ENCODE measurements at places on chromosomes 6 and 20.

DNA sequence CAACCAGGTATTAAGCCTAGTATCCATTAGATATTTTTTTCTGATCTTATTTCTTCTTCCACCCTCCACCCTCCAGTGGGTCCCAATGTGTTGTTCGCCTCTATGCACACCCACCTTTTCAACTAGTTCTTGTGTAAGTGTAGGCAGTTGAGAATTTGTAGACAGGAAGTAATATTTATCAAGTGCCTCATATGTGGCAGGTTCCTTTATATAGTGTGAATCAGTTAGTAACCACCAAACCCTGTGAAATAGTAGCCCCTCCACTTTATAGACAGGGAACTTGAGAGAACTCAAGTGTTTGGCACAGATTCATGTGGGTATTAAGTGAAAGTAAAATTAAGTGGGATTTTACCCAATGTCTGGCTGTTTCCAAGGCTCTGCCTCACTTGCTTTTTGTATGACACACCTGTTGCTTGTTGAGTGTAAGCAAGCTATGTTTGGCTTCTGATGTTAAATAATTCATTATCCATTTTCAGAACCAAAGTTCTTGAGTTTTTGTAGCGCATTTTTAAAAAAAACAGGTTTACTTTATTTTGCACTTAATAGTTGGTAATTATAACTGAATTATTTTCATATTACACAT, 24.8 kb downstream of the AFDN start:
- DNase-seq: no peak

- DNase-seq: no peak
Observed at GRCh38 chr20:36098364-36098763, 56.2 kb upstream of the EPB41L1 start.

DNA sequence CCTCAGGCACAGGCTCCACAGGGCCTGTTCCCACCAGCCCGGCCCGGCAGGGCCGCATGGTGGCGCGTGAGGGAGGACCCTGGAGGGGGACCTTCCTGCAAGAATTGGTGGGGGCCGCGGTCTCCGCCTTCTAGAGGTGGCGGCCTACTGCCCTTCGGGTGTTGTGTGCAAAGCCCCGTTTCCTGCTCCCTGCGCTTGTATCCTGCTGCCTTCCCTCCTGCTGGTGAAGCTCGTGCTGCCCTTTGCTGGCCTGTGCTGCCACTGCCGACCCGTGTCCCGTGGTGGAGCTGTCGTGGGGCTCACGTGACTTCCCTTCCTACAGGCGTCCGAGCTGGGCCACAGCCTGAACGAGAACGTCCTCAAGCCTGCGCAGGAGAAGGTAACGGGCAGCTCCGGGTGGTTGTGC, 8.4 kb upstream of the COL20A1 start:
- no peak for DNase-seq

GRCh38 chr6:17610835-17611234, 10.7 kb downstream of the FAM8A1 start:
- no peak for DNase-seq

- no peak for DNase-seq
Observed at GRCh38 chr6:42452171-42453030, 675 bp upstream of the TRERF1 start.

DNA sequence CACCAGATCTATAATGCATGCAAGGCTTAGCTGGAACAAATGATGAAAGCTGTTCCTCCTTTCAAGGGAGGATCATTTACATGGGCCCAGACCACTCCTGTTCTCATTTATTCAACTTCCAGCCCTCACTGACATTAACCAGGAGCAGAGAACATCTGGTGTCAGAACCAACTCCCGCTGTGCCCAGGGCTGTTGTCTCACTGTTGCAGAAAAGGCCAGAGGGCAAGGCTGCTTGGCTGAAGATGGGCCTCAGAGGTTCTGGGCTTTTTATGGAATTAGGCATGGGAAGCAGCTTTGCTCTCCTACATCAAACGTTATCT, 164.2 kb downstream of the GMPR start:
- DNase-seq: no peak

- DNase-seq: no peak
Observed at GRCh38 chr20:59334651-59335300, 34.4 kb downstream of the EDN3 start.

DNA sequence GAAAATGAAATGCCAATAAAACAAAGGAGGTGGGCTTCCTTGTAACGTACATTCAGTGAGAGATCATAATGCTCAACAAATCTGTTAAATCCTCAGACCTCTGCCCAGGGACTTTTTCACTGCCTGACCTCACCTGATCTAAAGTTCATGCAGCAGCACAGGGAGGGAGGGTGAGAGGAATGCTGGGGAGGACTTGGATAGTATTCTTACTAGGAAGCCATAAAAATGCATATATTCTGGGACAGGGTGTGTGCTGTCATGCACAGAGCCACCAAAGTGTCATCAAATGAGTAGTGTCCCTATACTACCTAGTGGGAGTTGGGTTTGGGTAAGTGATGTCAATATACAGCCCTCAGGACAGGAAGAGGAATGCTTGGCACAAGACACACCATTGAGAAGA, 32.6 kb downstream of the CLIC5 start:
- DNase-seq: no peak

DNA sequence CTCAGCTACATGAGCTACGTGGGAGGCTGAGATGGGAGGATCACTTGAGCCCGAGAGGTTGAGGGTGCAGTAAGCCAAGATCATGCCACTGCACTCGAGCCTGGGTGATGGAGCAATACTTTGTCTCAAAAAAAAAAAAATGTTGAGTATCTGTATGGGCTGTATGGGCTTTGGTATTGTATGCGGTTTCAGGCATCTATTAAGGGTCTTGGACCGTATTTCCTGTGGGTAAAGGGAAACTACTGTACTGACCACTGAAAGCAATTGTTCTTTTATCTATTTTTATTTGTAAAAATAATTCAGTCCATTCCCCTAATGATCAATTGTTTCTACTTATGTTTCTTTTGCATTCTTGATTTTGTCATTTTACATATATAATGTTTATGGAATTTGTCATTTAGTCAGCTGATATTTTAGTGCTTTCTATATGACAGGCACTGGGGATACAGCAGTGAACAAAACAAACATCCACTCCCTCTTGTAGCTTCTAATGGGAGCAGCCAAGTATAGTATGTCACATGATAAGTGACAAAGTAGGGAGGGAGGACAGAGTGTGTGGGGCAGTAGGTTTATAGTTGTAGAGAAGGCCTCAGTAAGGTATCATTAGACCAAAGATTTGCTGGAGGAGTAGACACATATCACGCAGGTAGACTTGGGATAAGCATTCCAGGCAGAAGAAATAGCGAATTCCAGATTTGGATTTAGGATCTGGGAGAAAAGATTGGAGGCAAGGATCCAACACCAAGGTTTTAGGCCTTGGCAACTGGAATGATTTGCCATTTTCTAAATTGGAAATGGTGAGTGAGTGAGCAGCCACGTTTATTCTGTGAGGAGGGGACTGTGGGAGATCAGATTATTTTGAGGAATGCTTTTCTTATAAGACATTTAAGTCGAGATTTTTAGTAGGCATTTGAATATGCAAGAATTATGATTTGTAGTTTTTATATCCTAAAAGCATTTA, 6.0 kb downstream of the PCMT1 start:
- no peak for DNase-seq

DNA sequence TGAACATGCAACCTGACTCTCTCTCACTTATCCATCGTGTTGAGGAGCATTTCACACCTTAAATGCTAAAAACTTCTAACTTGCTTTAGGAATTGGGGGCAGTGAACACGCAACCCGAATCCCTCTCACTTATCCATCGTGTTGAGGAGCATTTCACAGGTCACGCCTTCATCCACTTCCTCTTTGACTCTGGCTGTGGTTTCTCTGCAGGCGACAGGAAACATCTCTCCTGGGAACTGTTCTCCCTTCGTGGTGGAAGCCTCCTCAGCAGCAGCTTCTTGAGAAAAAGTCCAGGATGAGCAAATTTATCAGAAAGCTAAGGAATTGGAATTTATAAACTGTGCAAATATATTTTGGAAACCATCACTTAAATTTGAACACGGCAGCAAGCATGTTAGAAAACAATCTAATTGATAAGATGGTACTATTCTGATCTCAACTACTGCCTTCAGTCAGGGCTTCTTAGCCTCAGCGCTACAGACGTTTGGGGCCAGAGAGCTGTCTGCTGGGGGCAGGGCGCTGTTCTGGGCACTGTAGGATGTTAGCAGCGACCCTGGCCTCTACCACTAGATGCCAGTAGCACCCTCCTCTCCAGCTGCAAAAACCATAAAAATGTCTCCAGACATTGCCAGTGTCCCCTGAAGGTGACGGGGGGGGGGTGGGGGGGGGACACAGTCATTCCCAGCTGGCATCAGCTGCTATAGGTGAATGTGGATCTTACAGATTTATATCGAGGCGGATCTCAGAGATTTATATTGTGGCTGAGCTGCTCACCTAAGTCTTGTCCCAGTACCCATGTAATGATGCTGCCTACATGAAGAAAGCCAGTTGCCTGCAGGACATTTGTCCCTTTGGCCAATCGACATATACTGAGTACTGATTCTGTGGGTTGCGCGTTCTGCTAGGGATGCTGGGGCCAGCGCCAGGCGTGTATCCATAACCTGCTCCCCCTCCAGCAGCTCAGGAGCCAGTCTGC, 26.2 kb downstream of the CTCFL start:
- no peak for DNase-seq

GRCh38 chr20:8194721-8195120, 62.7 kb downstream of the PLCB1 start:
- DNase-seq: no peak

DNA sequence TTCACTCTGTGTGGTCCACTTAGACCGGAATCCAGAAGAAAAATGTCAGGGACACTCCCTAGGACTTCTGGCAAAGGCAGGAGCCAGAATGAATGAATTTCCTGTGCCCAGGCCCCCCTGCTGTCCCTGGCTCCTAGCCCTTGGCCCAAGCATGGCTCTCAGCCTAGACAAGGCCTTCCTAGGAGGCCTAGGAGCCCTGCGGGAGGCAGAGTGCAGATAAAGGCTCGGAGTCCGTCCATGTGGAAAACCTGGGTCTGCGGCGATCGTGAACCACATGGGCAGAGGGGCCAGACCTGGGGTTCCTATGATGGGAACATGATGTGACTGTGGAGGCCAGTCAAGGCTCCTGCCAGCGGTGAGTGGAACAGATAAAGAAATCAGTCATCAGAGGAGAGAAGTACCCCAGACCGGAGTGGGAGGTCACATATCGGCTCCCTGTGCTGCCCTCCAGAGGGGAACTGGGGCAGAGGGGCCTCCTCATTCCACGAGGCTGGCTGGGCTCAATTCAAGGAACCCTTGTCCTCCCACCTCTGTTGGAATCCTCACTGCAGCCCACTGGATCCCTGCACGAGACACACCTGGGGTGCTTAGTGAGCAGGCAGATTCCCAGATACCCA, 5.9 kb upstream of the VSTM2L start:
- no peak for DNase-seq

DNA sequence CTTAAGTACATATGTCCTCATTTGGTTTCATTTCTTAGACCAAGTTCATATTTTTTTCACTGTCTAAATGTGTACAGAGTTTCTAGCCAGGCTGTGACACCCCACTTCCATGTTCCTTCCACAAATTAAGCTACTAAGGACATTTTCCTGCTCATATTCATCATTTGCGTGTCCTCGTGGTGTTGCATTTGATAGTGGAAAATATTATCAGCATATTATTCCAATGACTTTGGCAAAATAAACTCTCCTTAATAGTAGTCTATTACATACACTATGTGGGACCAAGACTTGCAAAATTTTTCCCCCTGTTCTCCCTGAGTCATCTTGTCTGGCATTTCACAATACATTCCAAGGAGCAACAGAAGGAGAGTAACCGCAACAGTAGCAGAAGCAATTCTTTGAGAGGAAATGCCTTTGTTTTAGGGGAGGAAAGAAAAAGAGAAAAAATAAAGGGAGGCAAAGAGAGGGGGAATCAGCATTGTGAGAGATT, 599.2 kb downstream of the COL12A1 start:
- DNase-seq: no peak

DNA sequence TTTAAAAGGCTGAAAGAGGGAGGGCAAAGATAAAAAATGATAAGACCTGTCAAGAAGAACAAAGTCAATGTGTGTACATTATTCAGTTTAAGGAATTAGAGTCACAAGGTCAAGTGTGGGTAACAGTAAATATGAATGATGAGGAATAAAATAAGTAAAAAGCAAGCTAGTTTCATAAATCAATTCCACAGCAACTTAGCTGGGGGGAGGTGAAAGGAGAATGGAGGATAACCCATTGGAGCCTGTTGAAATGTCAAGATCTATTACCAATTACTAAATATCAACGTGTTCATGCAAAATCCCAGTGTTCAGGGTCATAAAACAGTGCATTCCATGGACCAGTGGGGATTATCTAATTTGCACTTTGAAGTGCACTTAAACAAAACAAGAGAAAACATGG, 242.9 kb downstream of the TBX18 start:
- no peak for DNase-seq

- DNase-seq: no peak
Observed at GRCh38 chr6:78487401-78487800, 379.9 kb upstream of the IRAK1BP1 start.

DNA sequence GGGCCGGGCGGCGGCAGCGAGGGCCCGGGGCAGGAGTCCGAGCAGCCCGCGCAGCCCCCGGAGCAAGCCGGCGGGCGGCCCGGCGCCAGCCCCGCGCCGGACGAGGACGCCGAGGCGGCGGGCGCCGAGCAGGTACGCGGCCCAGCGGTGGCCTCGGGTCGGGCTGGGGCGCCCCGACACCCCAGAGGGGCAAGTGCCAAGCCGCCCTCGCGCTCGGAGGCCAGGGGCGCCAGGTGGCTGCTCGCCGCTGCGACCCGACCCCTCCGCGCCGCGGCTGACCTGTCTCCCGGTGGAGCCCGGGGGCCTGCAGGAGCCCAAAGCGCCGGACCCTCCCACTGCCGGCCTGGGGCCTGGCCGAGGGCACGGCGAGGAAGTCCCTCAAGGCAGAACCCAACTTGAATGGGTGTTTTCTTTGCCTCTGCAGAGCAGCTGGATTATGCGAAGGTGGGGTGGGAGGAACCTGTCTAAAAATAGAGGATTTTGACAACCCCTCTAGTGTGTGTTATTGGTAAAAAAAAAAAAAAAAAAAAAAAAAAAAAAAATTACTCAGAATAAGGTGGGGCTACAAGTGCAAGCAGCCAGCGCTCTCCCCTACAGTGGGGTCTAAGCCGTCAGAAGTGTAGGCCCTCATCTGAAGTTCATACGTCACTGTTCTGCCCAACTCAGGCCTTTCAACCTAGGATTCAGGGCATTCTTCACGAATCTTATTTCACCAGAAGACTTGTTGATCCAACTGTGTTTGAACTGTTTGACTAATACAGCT, 609 bp downstream of the OGFRL1 start:
- DNase-seq: no peak

- DNase-seq: no peak
Observed at GRCh38 chr6:49415358-49415757, 47.7 kb downstream of the MMUT start.

DNA sequence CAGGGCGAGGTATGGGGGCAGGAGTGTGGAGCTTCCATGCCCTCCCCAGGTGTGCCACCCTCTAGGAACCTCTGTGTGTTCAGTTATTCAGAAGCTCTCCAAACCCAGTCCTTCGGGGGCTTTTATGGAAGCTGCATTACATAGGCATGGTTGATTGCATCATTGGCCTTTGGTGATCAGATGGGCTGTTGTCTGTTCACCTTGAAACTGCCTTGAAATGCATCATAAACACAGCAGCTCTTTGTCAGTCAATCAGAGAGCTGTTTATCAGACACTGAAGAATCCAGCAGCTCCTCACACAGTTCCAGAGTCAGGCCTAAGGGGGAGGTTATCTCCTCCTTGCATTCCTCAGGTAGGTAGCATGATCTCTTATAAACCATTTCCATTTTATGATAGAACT, 62.4 kb downstream of the E2F3 start:
- DNase-seq: no peak
